Endothelial cell (in vitro differentiated cells): ENCODE measurements at places on chromosomes 4 and X.

DNA sequence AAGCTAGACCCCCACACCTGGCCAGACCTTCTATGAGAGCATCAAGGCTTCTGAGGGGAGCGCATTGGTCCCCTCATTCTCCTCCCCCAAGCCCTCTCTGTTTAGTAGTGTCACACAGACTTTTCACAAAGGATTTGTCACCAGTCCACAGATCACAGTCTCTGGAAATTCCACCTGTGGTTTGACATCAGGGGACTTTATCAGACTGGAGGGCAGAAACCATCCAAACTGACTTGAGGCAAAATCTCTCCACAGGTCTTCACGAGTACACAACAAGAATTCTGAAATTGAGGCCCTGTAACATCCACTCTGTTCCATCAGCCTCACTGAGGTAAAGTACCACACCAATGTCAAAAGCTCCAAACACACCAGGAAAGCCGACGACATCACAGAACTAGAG lies 112.5 kb downstream of the SH3KBP1 start:
- peaks cover 26% of the 10 kb centered on the region for H3K4me1 ChIP-seq
- H3K36me3 ChIP-seq: no peaks in the 10 kb centered on the region
- no peak overlapping the region for H3K4me3 ChIP-seq
- no peaks in the 10 kb centered on the region for H3K27me3 ChIP-seq
- no peak overlapping the region for H3K27ac ChIP-seq
- no peak for DNase-seq

DNA sequence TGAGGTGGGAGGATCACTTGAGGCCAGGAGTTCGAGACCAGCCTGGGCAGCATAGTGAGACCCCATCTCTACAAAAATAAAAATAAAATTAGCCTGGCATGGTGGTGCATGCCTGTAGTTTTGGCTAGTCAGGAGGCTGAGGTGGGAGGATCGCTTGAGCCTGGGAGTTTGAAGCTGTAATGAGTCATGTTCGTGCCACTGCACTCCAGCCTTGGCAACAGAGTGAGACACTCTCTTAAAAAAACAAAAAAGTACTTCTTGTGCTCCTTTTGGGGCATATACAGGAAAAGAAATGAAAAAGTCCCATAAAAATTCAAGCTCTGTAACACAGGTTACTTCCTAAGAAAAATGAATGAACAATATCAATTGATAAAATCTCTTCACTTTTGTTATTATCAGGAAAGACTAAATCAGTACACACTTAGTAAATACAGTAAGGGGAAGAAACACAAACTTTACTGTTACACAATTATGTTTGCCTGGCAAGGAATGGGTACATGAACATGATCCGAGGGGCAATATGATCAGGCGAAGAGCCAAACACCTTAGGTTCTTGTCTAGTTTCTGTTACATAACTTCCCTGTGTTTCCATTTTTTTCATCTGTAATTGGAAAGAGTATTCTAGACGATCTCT lies 46.9 kb downstream of the CCDC158 start:
- H3K4me1 ChIP-seq: no peaks in the 10 kb centered on the region
- no peak overlapping the region for H3K27ac ChIP-seq
- no peak for DNase-seq

DNA sequence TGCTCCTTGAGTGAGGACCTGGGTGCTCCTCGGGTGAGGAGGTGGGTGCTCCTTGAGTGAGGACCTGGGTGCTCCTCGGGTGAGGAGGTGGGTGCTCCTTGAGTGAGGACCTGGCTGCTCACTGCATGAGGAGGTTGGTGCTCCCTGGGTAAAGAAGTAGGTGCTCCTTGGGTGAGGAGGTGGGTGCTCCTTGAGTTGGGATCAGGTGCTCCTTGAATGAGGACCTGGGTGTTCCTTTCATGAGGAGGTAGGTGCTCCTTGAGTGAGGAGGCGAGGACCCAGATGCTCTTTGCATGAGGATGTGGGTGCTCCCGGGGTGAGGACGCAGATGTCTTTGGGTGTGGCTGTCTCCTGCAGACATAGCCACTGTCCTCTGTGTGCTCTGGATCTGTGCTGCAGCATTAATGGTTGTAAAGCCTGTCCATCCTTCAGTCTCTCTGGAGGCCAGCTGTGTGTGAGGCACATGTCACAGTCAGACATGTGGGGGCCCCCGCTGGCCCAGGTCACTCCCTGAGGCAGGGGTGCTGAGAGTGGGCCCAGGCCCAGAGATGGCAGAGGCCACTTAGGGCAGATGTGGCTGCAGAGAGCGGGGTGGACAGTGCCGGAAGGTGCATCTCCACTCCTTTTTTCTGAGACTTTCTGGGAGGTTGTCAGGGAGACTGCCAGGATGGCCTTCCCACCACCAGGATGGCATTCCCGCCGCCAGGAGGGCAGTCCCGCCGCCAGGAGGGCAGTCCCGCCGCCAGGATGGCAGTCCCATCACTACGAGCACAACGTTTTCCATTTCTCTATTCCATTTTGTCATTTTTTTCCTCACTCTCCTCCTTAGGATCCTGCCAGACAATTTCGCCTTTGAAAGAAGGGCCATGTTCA lies 101.8 kb downstream of the HMX1 start:
- DNase-seq: no peak
- no peak overlapping the region for H3K4me3 ChIP-seq
- H3K27me3 ChIP-seq: peaks cover 5% of the 10 kb centered on the region
- no peak overlapping the region for H3K27ac ChIP-seq
- H3K4me1 ChIP-seq: no peaks in the 10 kb centered on the region
- no peaks in the 10 kb centered on the region for H3K36me3 ChIP-seq

DNA sequence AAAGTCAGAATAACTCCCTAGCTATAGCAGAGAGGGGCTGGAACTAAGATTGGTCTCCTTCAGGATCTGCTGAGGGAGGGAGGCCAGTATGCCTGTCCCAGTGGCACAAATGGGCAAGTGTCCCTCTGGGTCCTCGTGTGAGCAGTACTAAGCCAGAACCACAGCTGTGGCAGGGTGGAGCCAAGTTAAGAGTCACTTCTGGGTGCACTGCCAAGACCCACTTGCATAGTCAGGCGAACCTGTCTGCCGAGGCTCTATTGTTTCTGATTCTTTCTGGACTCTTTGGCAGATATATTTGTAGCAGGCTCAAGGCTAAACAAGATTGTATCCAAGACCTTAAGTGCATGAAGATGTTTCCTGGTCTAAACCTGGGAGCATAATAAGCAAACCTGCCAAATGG lies 1123.7 kb upstream of the POU3F4 start:
- H3K4me1 ChIP-seq: no peaks in the 10 kb centered on the region
- H3K27ac ChIP-seq: no peak overlapping the region
- no peak for DNase-seq
